ENCODE measurements at places on chromosomes 5 and 9. TPM values are rescaled to one million over a fixed set of nuclear protein-coding genes. Genes with fewer than 3 reads are reported as not detected.

GRCh38 chr5:162242416-162242815 is 174.8 kb downstream of the GABRG2 start:
- DNase-seq, result no peak

- no peak for DNase-seq
Measured at GRCh38 chr5:91252916-91253315, 130.2 kb downstream of the ARRDC3 start.

- no peak for DNase-seq
Measured at GRCh38 chr9:16217943-16218701, 652.3 kb downstream of the BNC2 start.

DNA sequence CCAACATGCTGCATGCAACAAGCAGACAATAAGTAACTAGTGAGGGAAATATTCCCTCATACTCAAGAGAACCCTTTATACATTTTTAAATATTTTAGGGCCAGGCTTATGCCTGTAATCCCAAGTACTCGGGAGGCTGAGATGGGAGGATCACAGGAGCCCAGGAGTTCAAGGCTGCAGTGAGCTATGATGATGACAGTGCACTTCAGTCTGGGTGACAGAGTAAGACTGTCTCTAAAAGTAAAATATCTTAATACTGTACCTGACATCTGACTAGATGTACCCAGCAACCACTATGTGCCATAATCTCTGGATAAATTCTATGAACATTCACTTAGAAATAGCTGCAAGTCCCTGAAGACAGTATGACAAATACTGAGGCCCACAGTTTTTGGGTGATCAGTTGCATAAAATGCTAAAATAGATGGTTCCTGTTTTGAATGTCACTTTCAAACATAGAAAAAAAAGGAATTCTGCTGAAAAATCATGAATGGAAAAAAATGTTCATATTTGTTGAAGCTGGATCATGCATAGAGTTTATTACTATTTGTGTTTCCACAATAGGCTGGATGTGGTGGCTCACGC is 2.0 kb upstream of the C5orf15 start:
- no peak for DNase-seq

SPINK5 gene
- 6.0 TPM for total RNA-seq

SLC1A3 gene
- total RNA-seq, result 18.6 TPM

OR1N2 gene
- not detected for total RNA-seq

DNA sequence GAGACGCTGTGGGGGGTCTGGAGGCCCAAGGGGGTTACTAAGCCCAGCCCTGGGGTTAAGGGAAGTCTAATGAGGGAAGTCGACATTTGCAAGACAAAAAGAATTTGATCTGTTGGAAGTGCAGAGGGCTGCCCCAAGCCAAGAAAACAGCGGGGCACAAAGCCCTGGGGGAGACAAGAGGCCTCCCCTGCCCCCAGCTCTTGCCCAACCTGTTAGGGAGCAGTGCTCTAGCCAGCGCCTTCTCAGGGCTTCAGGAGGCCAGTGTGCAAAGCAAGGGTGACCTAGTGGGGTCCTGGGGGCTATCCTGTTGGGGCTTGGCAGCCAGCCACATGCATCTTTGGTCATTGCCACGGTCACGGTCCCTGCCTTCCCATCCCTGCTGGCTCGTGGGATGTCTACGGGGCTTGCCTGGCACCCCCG is 25.2 kb downstream of the GFI1B start:
- DNase-seq, result peak; percentile 70
